Lower leg skin (tissue), 4 donors: ENCODE measurements at places on chromosomes 12 and 14. TPM values are rescaled to one million over a fixed set of nuclear protein-coding genes. Genes with fewer than 3 reads are reported as not detected.

Gene ERBB3
- total RNA-seq, result 177 TPM

Gene KLRG1
- not detected for total RNA-seq

Gene GLI1
- total RNA-seq, result 3.2 TPM

Gene ACYP1
- 12.7 TPM for total RNA-seq

Gene CLEC2A
- 60.8 TPM for total RNA-seq

Gene TAS2R19
- total RNA-seq, result 2.3 TPM

Gene RIPK3
- total RNA-seq, result 18.0 TPM

Gene BDKRB1
- 5.4 TPM for total RNA-seq

Gene CISTR
- not detected for total RNA-seq

Gene TEX52
- not detected for total RNA-seq

Gene SCYL2
- total RNA-seq, result 66.7 TPM

Gene ANKRD33
- not detected for total RNA-seq

Gene SDR39U1
- total RNA-seq, result 34.8 TPM

Gene SVOP
- total RNA-seq, result not detected

Gene ANO4
- total RNA-seq, result 0.06 TPM

Gene C14orf39
- not detected for total RNA-seq

Gene PRKD1
- 1.5 TPM for total RNA-seq

Gene EPYC
- total RNA-seq, result not detected

Gene SMCO2
- not detected for total RNA-seq

Gene FAIM2
- 0.17 TPM for total RNA-seq

Gene CCNK
- 29.4 TPM for total RNA-seq

Gene SLC15A4
- 55.1 TPM for total RNA-seq

Gene OR6C2
- not detected for total RNA-seq

Gene CCDC198
- total RNA-seq, result not detected

Gene VRTN
- not detected for total RNA-seq

Gene BHLHE41
- total RNA-seq, result 14.5 TPM

Gene TMEM132D
- not detected for total RNA-seq

Gene MUCL1
- 1,089 TPM for total RNA-seq

Gene TXNRD1
- 23.4 TPM for total RNA-seq

Gene SMOC1
- total RNA-seq, result 2.1 TPM

Gene RCOR1
- total RNA-seq, result 25.3 TPM

Gene ZDHHC22
- total RNA-seq, result not detected

Gene C12orf43
- total RNA-seq, result 6.4 TPM

Gene TRPV4
- 6.6 TPM for total RNA-seq

Gene RNF31
- total RNA-seq, result 98.6 TPM

Gene CCDC38
- not detected for total RNA-seq

Gene MYBPC1
- total RNA-seq, result 4.3 TPM

Gene RDH16
- total RNA-seq, result 0.95 TPM

Gene ANG
- total RNA-seq, result 34.5 TPM

Gene TOMM20L
- not detected for total RNA-seq

Gene SLC10A1
- total RNA-seq, result not detected

Gene RASAL1
- 59.3 TPM for total RNA-seq

Gene SLIRP
- total RNA-seq, result 309 TPM

Gene MANSC4
- not detected for total RNA-seq

Gene BMP4
- 24.5 TPM for total RNA-seq

Gene ZNF84
- 16.4 TPM for total RNA-seq

Gene CD27
- 0.16 TPM for total RNA-seq

Gene CCDC177
- total RNA-seq, result not detected

Gene MEG3
- total RNA-seq, result 18.2 TPM

Gene STAC3
- total RNA-seq, result 2.3 TPM

Gene DIO2
- 14.8 TPM for total RNA-seq

Gene CAPS2
- total RNA-seq, result 6.8 TPM

Gene MGAT4C
- total RNA-seq, result 0.05 TPM

Gene IFNG-AS1
- total RNA-seq, result 0.37 TPM

Gene SYCP3
- not detected for total RNA-seq

Gene DIO3
- 3.0 TPM for total RNA-seq

Gene SPTB
- total RNA-seq, result 0.34 TPM

Gene NRL
- total RNA-seq, result 2.2 TPM
